CD4-positive, alpha-beta T cell treated with Interleukin-2 at 100 ng/mL for 4 hours (primary cell): ENCODE measurements at places on chromosomes 12 and 14.

- DNase-seq = no peak
Measured at GRCh38 chr12:93018610-93019009, 89.5 kb upstream of the EEA1 start.

DNA sequence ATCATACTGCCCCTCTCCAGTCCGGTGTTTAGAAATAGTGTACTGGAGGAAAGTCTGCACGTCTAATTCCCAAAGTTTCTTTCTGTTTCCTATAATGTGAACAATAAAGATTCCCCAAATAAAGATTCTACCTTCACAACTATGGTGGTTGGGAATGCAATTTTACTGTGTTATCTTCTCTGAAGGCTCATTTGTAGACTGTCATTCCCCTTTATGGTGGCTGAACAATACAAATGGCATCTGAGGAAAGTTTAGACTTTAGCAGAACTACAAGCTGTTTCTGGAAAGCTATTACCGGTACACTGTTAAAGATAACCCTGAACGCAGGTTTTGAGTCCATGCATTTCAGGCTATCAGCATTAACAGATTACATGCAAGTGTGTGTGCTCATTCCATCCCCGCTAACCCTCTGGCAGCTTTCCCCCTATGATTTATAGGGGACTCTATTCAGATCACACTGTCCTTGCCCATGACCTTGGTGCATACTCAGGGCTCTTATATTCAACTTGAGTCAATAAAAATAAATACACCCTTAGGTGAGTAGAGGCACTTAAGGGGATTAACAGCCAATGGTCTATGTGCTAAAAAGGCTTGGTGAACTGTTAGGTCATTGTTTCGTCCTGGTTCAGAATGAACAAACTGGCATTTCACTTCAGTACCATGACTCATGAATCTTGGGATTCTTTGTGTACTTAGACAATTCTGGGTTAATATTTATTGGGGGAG is 60.7 kb upstream of the PYGL start:
- DNase-seq = no peak

GRCh38 chr12:89451841-89452251 is 72.8 kb downstream of the GALNT4 start:
- DNase-seq = no peak

- no peak for DNase-seq
Measured at GRCh38 chr12:11764837-11765236, 115.4 kb downstream of the ETV6 start.

DNA sequence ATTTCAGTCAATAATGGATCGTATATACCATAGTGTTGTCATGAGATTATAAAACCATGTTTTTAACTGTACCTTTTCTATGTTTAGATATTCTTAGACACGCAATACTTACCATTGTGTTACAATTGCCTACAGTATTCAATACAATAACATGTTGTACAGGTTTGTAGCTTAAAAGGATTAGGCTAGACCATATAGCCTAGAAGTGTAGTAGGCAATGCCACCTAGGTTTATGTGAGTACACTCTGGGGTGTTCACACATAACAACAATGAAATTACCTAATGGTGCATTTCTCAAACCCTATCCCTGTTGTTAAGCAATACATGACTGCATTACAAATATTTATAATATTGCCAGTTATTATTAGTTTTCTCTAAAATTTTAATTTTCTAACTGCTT is 144.2 kb downstream of the KCNC2 start:
- no peak for DNase-seq

GRCh38 chr14:63908667-63909264 is 56.0 kb downstream of the SYNE2 start:
- no peak for DNase-seq

GRCh38 chr14:69373104-69373503 is 25.0 kb downstream of the ERH start:
- DNase-seq = no peak
